ENCODE measurements at places on chromosomes 2 and 18.

DNA sequence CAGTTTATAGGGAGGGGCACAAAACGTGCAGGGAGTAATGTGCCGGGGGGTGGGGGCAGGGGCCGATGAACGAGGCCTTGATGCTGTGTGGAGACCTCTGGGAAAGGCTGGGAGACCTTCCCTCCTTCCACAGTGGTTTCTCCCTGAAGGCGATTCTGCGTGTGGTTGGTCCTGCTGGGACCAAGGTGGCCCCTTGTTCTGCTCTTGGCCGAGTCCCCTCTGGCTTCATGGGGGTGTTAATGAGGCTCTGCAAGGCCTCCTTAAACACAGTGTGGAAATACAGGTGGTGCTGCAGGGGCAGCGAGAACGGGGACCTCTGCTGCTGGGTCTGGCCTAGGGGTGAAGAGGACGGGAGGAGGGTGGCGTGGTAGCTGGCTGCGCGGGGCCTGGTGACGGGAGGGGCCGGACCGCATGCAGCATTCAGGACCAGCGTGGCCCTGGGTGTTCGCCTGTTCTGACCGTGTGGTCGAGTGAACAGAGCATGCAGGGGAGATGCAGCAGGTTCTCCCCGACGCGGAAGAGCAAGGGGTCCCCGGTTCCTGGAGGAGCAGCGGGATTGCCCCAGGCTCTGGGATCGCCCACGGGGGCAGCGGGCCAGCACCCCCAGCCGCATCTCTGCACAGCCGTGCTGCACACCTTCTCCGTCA lies 42.1 kb upstream of the KCNG2 start:
- no peak for DNase-seq

DNA sequence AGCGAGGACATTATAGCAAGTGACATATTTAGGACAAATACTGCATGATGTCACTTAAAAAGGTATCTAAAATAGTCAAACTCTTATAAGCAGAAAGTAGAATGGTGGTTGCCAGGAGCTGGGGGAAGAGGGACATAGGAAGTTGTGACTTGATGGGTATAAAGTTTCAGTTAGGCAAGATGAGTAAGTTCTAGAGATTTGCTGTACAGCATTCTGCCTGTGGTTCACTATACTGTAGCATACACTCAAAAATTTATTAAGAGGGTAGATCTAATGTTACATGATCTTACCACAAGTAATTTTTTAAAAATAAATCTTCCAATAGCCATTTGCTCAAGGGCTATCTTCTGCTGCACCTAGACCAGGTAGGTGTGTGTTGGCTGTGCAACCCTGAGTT lies 78.1 kb upstream of the NPAS2 start:
- no peak for DNase-seq

DNA sequence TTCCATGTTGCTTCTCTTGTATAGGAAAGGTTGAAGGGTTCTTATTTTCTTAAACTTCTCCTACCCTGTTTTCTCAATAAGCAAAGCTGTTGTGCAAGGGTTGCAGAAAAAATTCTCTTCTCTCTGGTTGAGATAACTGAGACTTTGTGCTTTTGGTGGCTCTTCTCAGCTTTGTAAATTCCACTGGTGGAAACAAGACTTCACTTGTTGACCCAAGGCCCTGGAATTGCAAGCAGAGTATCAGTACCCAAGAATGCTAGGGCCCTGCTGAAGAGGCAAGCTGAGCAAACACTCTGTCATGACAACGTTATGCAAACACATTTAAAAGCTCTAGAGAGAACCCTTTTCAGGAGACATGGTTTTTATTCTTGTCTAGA lies 294.7 kb upstream of the EPAS1 start:
- no peak for DNase-seq

DNA sequence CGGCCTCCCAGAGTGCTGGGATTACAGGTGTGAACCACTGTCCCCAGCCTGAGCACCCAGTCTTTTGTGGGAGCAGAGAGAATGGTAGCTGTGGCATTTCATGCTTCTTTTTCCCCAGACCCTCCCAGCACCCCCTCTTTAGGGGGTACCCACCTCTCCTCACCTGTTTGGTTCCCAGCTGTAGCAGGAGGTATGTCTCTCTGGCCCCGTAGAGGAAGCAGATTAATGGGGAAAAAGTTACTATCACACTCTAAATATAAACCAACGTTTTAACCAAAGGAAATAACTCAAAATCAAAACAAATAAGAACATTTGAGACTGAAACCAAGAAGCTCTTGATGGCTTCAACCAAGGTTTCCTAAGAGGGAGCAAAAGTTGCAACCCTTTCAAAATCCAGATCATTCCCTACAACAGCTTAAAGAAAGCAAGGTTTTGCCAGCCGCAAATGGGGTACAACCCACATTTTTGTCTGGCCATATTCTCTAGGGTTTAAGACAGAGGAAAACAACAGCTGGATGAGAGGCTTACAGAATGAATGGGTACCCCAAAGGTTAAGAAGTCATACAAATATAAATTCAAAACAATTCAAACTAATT lies 8.0 kb downstream of the RNF125 start:
- no peak for DNase-seq

GRCh38 chr2:239098288-239098970 lies 250.5 kb downstream of the TWIST2 start:
- DNase-seq = no peak

- DNase-seq = no peak
These were observed 216.0 kb upstream of the HAAO start for GRCh38 chr2:43008388-43008787.

- no peak for DNase-seq
These were observed 40.2 kb downstream of the FMNL2 start for GRCh38 chr2:152375174-152375573.

DNA sequence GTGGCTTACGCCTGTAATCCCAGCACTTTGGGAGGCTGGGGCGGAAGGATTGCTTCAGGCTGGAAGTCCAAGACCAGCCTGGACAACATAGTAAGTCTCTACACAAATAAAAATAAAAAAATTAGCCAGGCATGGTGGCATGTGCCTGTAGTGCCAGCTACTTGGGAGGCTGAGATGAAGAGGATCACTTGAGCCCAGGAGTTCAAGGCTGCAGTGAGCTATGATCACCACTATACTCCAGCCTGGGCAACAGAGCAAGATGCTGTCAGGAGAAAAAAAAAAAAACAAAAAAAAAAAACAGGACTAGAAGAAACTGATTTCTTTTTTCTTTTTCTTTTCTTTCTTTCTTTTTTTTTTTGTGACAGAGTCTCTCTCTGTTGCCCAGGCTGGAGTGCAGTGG lies 13.6 kb downstream of the SPDYA start:
- no peak for DNase-seq

DNA sequence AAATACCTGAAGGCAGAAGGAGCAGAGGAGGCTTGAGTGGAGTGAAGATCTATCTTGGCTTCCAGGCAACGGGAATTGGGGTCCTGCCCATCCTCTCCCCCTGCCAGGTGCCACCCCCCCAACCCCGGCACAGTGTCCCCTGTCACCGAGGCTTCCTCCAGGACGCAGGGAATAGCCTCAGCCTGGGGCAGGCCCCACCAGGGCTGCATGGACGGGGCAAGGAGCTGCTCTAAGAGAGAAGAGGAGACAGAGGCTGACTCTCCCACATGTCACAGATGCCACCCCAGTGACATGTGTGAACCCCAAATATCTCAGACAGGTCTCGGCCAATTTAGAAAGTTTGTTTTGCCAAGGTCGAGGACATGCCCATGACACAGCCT lies 42.1 kb downstream of the PXDN start:
- no peak for DNase-seq

DNA sequence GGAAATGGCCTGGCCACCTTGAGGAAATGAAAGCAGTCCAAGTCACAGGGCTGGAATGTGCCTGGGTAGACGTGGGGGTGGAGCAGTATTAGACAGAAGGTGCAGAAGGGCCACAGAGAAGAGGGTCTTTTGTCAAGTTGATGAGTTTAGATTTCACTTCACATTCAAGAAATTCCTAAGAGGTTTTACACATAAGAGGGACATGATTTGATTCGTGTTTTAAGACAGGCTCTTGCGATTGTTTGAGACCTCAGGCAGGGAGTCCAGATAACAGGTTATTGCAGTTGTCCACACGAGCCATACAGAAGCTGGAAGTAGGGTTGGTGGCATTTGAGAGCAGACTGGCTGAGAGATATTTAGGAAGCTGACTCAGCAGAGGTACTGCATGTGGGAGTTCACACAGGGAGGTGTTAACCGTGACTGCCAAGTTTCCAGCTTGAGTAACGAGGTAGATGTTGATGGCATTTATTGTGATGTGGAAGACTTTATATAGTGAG lies 64.6 kb downstream of the NEB start:
- DNase-seq = no peak

DNA sequence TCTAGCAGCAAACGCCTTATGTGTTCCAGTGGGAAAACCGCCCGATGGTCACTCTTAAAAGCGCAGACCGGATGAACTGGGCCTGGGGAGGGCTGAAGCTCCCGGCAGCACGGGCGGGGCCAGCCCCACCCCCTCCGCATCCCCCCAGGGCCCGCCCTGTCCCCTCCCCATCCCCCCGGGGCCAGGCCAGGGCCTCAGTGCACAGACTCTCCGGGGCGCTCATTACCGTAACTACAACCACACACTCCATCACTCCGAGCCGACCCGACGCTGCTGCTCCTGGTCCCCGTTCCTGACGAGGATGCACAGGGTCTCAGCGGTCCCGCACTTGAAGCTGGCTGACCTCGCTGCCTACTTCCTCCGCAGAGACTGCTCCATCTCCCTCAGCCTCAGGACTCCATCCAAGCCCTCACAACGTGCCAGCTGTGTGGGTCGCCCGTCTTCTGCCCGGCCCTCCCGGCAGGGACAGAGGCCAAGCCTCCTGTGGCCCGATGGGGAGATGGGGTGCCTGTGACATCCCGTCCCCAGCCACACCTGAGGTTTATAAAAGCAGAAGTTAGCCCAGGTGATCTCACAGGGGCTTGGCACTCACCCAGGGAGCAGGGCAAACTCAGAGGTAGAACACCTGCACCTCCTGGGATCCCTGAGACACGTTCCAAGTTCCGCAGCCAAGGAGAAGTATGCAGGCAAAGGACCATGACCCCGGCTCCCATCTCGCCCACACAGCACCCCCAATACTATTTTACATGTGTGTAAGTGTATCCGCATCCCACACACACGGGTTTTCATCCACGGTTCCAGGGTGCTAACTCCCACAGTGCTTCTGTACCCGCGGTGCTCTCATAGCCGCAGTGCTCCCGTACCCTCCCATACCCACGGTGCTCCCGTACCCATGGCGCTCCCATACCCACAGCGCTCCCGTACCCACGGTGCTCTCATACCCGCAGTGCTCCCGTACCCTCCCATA lies 36.0 kb downstream of the SLC66A2 start:
- DNase-seq = no peak
